Activated T-cell treated with anti-CD3 and anti-CD28 coated beads, Interleukin-2, amount 50 U/mL, for 1 hour (primary cell): ENCODE measurements at places on chromosomes 16 and 17.

GRCh38 chr17:31198026-31198425 is 99.0 kb downstream of the OMG start:
- no peak for DNase-seq

- DNase-seq: no peak
These were observed 39.8 kb downstream of the ABAT start for GRCh38 chr16:8714174-8714573.

DNA sequence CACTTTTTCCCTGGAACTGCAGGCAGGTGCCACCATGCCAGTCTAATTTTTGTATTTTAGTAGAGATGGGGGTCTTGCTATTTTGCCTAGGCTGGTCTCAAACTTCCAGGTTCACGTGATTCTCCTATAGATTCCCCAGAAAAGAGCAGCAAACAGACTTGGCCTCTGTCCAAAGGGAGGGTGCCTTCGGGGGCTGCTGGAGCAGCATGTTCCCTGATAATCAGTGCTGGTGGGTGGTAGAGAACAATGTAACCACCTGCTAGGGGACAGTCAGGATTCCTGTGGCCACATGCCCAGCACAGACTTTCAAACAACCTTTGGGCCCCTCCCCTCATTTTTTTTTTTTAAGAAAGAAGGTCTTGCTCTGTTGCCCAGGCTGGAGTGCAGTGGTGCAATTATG is 14.2 kb upstream of the CCNF start:
- no peak for DNase-seq

GRCh38 chr16:89051521-89052166 is 42.0 kb upstream of the ACSF3 start:
- no peak for DNase-seq

DNA sequence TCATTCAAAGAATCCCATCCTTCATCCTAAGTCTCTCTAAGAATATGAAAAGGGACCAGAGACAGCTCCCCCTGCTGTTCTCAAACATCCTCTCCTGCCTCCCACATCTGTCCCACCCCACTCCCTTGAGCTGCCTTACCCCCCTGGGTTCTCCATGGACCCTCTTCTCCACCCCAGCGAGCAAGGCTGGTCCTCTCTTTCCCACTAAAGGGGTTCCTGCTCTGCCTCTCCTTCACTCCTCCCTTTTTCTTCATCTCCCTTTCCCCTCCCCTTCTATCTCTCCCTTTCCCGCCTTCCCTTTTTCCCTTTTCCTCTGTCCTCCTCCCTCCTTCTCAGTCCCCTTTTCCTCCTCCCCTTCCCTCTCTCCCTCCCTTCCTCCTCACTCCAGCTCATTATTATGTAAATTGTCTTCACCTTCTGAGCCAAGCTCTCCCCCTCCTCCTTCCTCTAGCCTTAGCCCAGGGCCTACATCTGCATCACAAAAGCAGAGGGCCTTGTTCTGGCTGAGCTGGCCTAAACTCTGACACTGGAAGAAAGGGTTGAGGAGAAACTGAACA is 90.0 kb downstream of the GNAO1 start:
- DNase-seq: no peak

DNA sequence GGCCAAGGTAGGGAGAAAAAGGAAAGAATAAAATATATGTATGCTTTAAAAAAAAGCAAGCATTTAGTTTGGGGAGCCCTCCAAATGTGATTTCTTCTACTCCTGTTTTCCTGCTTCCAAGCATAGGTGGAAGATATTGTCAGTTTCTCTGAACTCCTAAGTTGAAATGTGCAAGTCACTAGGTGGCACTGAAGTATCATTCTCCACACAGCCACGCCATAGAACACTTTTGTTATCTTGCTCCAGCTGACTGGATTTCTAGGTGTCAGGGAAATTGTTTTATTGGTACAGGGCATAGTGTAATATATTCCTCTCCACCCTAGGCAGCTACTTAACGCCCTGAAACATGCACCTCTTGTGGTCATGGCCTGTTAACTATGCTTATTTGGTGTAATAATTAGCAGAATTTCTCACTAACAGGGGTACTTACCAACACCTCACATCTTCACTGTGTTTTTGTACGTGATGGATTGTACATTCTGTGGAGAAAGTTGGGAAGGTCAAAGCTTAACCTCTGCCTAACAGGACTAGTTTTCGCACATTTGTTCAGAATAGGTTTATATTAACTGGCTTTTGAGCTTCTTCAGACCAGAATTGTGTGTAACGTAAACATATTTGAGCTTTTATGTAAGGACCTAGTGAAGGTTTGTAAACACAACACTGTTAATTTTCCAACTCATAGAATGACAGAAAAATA is 69.3 kb downstream of the FTO start:
- no peak for DNase-seq

GRCh38 chr16:56369202-56369601 is 56.1 kb downstream of the AMFR start:
- no peak for DNase-seq

GRCh38 chr17:15267996-15268395 is 2.9 kb upstream of the PMP22 start:
- DNase-seq: no peak

DNA sequence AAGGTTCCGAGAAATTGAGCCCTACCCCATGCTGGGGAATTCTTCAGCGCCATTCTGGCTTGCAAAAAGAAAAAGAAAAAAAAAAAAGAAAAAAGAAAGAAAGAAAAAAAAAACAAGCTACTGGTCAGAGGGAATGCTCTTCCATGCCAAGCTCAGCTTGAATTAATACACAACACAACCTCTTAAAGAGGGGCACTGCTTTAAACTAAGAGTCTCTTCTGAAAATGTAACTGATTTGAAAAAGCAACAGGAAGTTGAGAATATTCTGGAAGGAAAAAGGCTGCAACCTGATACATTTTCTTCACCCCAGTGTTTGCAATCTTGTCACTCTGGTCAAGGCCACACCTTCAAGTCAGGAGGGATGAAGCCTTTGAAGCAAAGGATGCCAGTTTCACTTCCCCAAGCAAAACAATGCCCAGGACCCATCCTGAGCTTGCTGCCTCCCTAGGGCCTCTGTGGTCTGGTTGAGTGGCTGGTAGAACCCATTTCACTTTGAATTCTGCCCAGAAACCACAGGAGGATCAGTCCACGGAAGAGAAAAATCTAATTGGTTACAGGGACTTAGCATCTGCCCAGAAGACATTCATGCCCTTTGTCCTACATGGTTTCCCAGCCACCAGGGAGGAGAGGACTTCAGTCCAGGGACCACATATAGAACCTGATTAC is 389.7 kb downstream of the SOX9 start:
- DNase-seq: no peak

DNA sequence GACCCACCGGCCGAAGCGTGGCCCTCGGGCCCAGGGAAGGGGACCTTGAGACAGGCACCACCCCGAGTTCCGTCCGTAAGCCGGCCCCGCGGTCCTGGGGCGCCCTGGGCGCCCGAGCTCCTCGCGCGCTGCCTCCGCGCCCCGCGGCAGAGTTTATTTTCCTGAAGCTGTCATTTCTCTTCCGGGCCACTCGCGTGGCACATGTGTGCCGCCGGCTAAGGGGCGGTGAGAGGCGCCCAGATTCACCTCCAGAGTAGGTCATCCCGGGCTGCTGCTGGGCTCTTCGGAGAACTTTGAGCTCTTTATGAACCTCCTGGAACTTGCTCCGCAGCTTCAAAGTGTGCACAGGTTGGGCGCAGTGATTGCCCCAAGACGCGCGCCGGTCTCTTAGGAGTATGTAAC is 489 bp downstream of the ZC3H18 start:
- DNase-seq: no peak

- DNase-seq: no peak
These were observed 416.6 kb upstream of the PMFBP1 start for GRCh38 chr16:72588551-72588950.

- no peak for DNase-seq
These were observed 20.7 kb downstream of the ZNF652 start for GRCh38 chr17:49341356-49341755.

DNA sequence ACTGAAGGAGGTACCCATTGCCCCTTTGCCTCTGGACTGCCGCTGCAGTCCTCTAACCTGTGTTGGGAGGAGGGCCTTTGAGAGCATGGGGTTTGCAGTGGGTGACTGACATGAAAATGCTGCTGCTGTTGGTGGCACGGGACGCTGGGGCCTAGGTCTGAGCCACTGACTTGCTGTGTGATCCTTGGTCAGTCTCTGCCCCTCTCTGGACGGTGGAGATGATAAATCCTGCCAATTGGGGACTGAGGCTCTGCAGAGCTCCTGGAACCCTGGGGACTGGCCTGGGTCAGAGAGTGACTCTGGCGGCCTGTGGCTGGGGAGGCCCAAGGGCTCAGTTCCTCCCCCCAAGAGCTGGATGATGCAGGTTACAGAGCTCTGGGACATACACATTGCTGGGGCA is 6.1 kb upstream of the PYDC1 start:
- no peak for DNase-seq

- peak; percentile 74 for DNase-seq
These were observed 4.5 kb downstream of the CCR7 start for GRCh38 chr17:40560592-40561293.

DNA sequence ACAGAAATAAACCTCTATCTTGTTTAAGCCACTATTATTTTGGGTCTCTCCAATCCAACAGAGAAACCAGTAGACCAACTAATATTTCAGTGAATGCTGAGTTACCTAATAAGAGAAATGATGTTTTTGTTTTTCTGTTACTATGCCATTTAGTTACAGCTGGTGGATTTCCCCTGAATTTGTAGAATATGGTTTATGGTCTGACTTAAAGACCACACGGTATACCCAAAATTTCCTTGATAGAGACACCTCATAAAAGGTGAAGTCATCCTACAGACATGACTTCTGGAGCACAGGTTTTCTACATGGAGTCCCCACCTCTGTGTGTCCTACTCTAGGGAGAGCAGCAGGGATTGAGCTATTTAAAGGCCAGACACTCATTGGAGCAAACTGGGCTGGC is 13.3 kb downstream of the PIK3R5 start:
- DNase-seq: no peak

DNA sequence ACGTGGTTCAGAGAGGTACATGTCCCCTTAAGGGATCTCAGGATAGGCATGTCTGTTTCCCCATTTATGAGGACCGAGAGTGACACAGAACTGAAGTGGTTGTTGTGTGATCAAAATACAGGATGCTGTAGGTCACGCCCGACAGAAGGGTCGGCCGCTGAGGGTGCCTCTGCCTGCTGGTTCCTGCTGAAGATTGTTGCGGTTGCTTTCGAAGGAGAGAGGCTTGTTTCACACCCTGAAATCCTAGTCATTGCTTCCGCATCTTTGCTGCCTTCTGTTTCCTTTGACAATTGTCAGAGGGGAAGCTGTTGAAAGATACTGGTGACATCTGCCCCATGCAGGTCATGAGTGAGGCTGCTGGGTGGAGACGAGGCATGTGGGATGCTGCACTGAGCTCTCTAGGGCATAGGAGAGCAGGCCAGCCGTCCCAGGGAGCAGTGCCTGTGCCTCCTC is 3.8 kb upstream of the NAT9 start:
- peak; percentile 62 for DNase-seq

GRCh38 chr17:15406081-15406480 is 61.3 kb downstream of the CDRT4 start:
- DNase-seq: no peak

- peak; percentile 42 for DNase-seq
These were observed 428 bp upstream of the ANTKMT start for GRCh38 chr16:720447-720989.

DNA sequence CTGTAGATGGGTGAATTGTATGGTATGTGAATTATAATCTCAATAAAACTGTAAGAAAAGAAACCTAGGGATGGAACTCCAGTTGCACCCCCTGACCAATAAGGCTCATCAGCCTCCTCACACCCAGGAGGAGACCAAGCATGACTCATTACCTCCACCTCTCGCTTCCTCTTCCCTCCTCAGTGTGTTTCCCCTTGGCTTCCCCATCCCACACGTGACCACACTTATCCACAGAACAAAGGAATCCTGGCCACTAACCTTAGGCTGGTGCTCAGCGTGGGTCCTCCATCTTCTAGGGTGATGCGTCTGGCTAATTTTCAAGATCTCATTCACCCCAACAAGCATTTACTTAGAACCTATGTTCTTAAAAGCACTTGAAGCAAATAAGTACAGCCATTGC is 36.2 kb upstream of the MAP3K14 start:
- DNase-seq: no peak

- DNase-seq: no peak
These were observed 23.5 kb downstream of the WNT9B start for GRCh38 chr17:46874906-46875305.

DNA sequence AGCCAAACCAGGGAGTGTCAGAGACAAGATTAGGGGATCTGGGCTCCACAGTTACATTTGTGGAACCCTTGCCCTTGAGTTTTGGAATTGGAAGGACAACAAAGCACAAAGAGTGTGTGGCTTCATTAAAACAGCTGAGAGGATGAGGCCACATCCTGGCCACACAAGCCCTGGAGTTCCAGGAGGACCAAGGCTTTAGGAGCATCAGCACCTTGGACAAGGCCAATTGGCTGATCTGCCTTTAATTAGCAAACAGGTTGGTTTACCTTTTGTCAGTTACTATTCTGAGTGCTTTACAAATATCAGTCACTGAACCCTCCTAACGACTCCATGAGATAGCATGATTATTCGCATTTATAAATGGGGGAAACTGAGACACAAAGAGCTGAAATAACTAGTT is 54.7 kb downstream of the SLC6A2 start:
- DNase-seq: no peak

DNA sequence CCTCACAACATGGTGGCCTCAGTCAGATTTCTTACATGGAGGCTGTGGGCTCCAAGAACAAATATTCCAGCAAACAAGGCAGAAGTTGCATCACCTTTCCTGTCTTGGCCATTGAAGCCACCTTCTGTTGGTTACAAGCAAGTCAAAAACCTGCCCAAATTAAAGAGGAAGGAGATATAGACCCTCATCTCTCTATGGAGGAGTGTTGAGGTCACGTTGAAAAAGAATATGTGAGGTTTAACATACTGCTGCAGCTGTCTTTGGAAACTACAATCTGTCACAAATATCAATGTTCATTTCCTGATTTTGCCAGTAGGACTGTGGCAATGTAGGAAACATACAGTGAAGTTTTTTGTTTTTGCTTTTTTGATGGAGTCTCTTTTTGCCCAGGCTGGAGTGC is 211.4 kb downstream of the COPRS start:
- no peak for DNase-seq

GRCh38 chr16:11203111-11203623 is 52.8 kb downstream of the SOCS1 start:
- no peak for DNase-seq

DNA sequence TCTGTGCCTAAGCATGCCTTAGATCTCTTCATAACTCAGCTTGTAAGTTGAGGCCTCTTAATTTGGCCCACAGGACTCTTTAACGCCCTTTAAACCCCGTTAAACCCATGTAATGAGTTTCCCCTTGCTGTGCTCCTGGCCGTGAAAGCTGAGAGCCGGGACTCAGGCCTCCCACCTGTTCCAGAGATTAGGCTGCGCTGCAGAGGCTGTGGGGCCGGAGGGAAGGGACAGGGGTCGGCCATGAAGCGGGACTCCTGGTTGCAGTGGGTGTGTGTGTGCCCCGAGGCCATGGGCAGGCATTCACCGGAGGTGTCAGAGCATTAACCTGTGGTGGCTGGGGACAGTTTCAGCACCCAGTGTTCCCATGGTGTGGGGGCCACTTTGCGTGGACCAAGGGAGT is 150.8 kb upstream of the IRX3 start:
- DNase-seq: no peak
